ENCODE measurements at places on chromosomes 16 and 17.

DNA sequence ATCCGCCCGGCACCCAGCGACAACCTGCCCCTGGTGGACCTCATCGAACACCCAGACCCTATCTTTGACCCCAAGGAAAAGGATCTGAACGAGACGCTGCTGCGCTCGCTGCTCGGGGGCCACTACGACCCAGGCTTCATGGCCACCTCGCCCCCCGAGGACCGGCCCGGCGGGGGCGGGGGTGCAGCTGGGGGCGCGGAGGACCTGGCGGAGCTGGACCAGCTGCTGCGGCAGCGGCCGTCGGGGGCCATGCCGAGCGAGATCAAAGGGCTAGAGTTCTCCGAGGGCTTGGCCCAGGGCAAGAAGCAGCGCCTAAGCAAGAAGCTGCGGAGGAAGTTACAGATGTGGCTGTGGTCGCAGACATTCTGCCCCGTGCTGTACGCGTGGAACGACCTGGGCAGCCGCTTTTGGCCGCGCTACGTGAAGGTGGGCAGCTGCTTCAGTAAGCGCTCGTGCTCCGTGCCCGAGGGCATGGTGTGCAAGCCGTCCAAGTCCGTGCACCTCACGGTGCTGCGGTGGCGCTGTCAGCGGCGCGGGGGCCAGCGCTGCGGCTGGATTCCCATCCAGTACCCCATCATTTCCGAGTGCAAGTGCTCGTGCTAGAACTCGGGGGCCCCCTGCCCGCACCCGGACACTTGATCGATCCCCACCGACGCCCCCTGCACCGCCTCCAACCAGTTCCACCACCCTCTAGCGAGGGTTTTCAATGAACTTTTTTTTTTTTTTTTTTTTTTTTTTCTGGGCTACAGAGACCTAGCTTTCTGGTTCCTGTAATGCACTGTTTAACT, 1.0 kb downstream of the NOG start:
- DNase-seq, result no peak

GRCh38 chr17:82179412-82179811, 33.2 kb downstream of the CCDC57 start:
- no peak for DNase-seq

DNA sequence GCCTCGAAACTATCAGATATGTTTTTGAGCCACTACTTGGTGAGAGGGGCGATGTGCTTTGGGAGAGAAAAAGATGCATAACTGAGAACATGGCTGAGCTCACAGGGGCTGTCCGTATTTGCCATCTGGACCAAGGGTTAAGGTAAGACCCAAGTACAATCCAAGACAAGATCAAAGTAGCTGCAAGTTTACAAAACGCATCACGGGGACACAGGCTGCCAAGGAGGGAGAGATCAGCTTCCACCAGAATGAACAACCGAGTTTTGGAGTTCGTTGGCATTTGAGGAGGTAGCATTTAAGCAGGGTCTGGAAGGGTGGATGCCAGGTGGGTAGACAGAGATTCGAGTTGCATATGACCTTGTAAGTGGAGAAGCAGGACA, 2.2 kb downstream of the PITPNC1 start:
- no peak for DNase-seq

DNA sequence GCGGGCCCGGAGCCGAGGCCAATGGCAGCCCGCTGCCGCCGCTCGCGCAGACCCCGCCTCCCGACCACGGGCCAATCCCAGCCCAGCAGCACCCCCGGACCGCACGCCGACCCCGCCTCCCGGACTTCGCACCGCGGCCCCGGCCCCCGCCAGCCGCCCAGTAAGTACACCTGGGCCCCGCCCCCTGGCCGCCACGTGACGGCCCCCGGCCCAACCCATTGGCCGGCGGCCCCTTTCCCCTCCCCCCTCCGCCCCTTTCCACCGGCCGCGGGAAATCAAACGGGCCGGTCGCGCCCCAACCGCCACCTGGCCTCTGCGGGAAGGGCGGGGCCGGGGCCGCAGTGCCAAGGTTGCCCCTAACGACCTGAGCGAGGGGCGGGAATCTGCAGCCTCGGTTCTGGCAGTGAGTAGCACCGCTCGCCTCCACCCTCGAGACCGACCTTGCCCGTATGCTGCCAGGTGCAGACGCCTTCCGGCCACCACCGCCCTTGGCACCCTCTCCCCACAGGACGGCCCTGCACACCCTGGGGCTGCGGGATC, at the start of gene YBX2:
YBX2 (minus strand) TSS at position 26 of the 540 bp plus-strand sequence. CDS start 139 bp downstream, outside the sequence.
- peak; percentile 61 for DNase-seq

GRCh38 chr16:3854750-3855541, 25.6 kb downstream of the CREBBP start:
- DNase-seq, result no peak

GRCh38 chr17:27539152-27539551, 82.9 kb downstream of the KSR1 start:
- DNase-seq, result no peak

- DNase-seq, result no peak
Observed at GRCh38 chr16:47858333-47858982, 297.3 kb downstream of the ABCC12 start.

DNA sequence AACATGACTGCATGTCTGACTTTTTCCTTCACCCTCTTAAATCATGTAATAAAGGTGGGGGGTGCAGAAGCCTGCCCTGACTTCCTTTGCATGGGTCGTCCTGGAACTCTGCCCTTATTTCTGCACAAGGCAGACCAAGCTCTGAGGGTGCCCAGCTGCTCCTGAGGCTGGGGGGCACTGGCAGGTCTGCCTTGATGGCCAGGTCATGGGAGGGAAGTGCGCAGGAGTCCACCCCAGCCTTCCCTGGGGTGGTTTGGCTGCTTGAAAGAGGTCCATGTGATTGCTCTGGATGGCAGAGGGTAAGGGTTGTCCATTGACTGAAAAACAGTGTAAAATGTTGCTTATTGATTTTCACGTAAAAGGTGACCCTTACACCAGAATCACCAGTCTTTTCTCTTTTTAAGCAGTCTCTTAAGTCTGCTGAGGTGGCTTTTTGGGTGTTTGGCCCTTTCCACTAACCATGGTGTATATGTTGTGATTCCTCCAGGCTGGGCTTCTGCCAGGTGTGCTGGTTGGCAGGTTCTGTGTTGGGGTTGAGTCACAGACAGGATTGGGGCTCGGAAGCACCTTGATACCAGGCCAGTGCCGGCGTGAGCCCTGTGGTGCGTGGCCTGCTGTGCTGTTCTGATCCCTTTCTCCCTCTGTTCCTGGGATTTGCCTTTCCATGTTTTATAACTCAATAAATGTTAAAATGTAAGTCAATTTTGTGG, 19.4 kb downstream of the DHX38 start:
- no peak for DNase-seq

DNA sequence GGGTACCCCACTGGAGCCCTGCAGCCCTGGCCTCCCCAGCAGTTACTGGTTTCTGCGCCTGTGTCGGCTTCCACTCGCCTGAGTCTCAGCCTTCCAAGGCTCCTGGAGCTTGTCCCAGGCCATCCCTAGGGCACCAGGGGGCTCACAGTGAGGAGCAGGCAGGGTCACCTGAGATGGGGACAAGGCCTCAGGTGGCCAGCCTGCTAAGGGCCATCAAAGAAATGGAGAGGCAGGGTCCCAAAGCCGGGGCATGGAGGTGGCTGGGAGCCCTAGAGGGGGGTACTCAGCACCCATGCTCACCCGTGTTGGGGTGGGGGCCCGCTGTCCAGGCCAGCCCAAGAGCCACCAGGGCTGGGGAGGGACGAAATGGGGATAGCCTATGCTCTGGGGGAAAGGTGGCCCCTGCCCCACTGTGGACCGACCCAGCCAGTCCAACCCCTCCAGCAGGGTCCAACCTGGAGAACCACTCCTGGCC, 1.3 kb downstream of the FASN start:
- no peak for DNase-seq

DNA sequence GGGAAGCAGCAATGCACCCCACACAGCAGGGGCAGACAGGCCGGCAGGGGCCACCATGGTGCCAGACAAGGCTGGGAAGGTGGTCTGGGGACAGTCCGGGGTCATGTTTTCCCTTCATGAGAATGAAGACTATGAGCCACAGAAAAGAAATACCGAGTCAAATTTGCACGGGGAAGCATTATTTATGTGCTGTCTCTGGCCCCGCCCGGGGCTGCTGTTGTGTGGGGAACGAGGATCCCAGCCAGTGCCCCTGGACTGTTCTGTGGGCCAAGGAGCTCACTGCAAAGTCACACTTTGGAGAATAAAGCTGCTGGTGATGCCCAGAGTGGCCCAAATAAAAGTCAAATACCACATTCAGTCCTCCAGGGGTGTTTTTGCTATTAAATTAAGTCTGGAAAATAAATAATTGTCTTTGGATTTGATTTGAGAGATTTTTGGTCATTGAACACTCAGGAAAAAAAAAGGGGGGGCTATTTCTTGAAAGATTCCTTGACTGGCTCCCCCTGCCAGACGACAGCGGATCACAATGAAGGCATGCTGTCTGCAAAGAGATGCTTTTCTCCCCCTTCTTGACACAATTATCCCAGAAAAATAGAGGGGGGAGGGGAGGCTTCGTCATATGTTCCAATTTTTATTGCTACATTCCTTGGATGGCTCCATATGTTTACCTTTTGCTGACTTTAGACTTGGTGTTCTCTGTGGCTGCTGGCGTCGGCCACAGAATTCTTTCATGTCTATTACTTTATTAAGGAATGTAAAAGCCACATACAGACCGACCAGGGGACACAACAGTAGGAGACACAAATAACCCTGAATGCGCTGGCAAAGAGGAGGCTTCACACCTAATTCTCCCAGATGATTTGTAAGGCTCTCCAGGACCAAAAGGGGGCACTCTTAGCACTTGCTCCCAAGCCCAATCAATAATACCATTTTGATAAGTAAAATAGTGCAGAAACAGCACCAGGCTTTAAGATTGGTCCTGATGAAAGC, 27.1 kb upstream of the ANKFN1 start:
- no peak for DNase-seq

DNA sequence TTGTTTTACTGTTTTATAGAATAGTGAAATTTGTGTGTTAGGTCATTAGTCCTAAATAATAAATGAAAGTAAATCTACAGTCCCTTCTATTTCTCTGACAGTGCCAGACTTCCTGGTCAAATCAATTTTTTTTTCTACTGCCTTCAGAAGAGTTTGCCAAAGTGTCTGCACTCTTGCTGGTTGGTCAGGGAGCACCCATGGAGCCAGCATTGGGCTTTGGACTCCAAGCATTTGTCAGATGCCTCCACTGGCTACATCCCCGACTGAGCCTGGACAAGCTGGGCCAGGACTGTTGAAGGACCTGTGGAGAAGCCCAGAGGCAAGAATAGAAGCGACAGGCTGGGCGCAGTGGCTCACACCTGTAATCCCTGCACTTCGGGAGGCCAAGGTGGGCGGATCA, 53.7 kb downstream of the ELAC2 start:
- DNase-seq, result no peak

- DNase-seq, result no peak
Observed at GRCh38 chr17:57407287-57408070, 151.2 kb downstream of the MSI2 start.

- no peak for DNase-seq
Observed at GRCh38 chr16:65783709-65784474, 582.6 kb upstream of the CDH5 start.

DNA sequence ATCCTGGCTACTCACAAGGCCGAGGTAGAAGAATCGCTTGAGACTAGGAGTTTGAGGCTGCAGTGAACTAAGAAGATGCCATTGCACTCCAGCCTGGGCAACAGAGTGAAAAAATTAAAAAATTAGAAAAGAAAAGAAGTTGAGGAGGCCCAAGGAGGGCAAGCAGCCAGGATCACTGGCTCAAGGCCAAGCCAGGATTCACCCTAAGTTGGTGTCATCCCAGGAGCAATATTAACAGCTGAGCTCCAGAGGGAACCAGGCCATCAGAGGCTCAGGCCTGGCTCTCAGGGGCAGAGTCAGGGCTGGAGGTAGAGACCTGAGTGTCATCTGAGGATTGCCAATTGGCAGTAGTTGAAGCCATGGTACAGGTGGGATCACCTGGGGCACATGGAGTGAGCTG, 20.7 kb downstream of the DRC3 start:
- no peak for DNase-seq

- peak; percentile 78 for DNase-seq
Observed at GRCh38 chr17:59641799-59642484, 22.2 kb downstream of the CLTC start.

- no peak for DNase-seq
Observed at GRCh38 chr17:74699236-74699635, 13.5 kb downstream of the CD300LF start.

- peak; percentile 83 for DNase-seq
Observed at GRCh38 chr17:35433075-35433894, 985 bp upstream of the SLFN12 start.

- DNase-seq, result no peak
Observed at GRCh38 chr16:56423584-56424403, 1.6 kb downstream of the AMFR start.

DNA sequence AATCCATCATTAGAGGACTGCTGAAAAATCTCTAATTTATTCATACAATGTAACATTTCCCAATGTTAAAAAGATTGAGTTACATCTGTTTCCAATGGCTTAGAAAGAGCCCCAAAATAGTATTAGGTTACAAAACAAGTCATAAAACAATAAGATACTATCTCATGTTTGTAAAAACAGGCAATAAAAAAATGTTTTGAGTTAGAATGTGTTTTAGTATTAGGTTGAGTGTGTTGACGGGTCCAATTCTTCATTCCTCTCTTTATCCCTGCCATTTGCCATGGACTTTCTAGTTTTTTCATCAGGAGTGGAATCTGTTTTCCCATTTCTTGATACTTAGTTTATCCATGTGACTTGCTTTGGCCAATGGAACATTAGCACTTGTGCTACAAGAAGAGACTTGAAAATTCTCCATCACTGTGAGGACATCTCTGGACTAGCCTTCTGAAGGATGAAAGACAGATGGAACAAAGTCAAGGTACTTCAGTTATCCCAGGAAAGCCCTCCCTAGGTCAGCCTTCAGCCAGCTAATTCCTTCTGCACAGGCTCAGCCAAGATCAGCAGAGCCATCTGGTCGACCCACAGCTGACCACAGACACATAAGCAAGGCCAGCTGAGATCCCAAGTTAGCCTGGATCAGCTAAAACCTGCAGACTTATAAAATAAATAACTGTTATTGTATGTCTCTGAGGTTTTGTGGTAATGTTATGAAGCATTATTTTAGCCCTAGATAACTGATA, 83.3 kb downstream of the HS3ST3A1 start:
- DNase-seq, result no peak

DNA sequence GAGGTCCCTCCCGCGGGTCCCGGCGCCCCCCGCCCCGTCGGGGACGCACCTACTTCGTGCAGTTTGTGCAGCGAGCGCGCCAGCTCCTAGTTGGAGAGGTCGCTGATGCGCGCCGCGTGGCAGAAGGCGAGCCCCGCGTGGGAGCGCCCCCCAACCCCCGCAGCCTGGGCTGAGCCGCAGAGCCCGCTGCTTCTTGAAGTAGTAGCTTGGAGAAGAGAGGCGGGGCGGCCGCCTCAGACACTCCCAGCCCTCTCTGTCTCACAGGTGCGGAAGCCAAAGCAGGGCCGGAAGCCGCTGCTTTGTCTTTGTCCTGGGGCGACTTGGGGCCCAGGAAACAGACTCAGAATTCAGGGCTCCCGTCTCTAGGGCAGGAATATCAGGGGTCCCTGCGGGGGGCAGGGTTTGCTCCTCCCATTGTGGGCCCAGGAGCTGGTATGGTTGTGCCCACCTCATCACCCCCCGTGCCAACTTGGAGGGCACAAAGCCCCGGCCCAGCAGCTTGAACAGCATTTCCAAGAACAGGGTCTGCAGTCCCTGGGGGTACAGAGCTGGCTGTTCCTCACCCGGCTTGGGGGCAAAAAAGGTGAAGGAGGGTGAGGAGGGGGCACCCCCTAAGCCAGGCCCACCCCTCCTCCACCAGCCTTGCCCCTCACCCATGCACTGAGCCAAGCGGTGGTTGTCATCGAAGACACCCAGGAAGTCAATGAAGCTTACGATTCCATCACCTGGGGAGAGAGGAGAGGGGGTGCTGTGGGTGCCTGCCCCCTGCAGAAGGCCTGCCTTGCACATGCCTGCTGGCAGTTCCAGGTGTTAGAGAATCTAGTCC, 13.5 kb downstream of the SPATA32 start:
- peak; percentile 83 for DNase-seq

GRCh38 chr17:10171581-10171981, 26.8 kb downstream of the GAS7 start:
- DNase-seq, result peak; percentile 60

Data from T-helper 1 cell (primary cell).